GM12864 (cell line): ENCODE measurements at places on chromosomes 2 and 18.
A peak's percentile ranks its signal among the peaks of the same experiment; 100 is the strongest.

GRCh38 chr2:169452080-169452479, 27.2 kb upstream of the BBS5 start:
- peak; percentile 5 for DNase-seq

GRCh38 chr2:176098366-176099158, 1.0 kb upstream of the HOXD12 start:
- DNase-seq: no peak

GRCh38 chr2:11990576-11990975, 244.1 kb downstream of the LPIN1 start:
- DNase-seq: no peak

DNA sequence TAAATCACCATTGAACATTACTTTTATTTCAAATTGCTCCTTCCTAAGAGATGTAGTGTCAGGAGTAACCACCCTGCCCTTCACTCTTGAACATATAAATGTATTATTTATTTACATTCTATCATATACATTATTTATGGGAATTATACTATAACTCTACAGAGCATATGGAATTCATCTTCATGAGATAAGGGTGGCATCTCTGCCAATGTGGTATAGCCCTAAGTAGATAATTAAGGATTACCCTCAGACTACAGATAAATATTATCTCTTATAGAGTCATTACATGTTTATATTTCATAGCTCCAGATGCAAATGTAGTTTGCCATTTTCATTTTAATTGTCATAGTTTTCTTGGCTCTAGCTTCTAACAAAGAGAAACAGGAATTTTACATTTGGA, 17.3 kb downstream of the MEIS1 start:
- no peak for DNase-seq

- no peak for DNase-seq
These were observed 205.5 kb downstream of the TGIF1 start for GRCh38 chr18:3655254-3656050.

GRCh38 chr2:193980599-193980998, 1676.4 kb upstream of the SLC39A10 start:
- DNase-seq: no peak

DNA sequence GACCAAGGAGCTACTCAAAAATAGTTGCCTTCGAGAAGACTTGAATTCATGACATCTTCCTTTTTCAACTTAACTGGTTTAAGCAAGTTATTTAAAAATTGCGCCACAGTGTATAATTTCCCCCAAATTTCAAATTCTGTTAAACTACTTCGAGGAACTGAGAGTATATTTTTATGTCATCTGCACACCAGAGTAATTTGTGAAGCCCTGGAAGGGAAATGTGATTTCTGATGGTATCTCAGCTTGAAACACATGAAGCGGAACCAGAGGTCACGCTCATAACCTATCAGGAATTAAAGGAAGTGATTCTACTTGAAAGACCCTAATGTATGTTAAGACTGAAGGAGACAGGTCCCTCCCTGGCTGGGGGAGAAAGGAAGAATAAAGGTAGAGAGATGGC, 33.9 kb upstream of the DARS1 start:
- DNase-seq: peak; percentile 30
